ENCODE measurements at places on chromosomes 7 and 10. TPM values are rescaled to one million over a fixed set of nuclear protein-coding genes. Genes with fewer than 3 reads are reported as not detected.

SPDYE2B gene
- total RNA-seq = not detected

PNLIP gene
- total RNA-seq = not detected

ZNF503 gene
- total RNA-seq = 18.6 TPM

AQP1 gene
- not detected for total RNA-seq

MPP7 gene
- total RNA-seq = 12.1 TPM

PLCE1 gene
- 1.6 TPM for total RNA-seq

ABCB1 gene
- total RNA-seq = not detected

NME8 gene
- not detected for total RNA-seq

DCLRE1C gene
- 7.6 TPM for total RNA-seq

AKR1C8 gene
- total RNA-seq = not detected

TMEM178B gene
- total RNA-seq = not detected

RELN gene
- not detected for total RNA-seq
